ENCODE measurements at places on chromosomes 1 and 21.
A peak's percentile ranks its signal among the peaks of the same experiment; 100 is the strongest.

DNA sequence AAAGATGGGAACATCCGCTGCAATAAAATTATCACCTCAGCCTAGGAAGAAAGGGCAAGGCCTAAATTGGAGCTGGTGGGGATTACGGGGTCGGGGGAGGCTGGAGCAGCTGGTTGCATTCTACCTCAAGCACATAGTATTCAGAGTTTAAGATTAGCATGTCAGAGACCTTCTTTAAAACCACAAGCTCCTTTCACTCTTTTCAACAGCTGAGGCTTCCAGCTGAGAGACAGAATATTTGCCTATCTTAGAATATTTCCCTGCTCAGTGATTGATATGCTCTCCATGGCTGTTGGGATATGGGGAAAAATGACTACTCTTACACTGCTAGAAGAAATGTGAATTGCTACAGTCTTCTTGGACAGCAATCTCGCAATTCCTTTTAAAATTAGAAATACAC is 248.6 kb downstream of the TBX15 start:
- DNase-seq, result peak; percentile 55

GRCh38 chr1:28663871-28664470 is 4.6 kb upstream of the GMEB1 start:
- no peak for DNase-seq

GRCh38 chr1:206895837-206896242 is 1.4 kb upstream of the IL24 start:
- no peak for DNase-seq

DNA sequence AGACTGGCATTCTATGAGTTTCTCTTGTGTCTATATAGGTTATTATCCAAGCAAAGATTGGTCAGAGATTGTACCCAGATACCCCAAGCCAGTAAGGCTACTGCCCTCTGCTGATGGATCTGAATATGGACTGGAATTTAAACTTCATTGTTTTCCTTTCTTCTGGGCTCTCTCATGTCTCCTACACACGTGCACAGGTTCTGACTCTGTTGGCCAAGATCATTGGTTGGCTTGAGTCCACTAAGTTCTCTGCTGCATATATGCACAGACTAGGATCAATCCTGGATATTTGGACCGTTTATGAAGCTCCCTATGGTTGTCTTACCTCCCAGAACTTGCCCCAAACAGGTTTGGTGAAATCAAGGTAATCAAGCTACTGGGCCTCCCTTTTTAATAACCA is 69.7 kb downstream of the CC2D1B start:
- no peak for DNase-seq

DNA sequence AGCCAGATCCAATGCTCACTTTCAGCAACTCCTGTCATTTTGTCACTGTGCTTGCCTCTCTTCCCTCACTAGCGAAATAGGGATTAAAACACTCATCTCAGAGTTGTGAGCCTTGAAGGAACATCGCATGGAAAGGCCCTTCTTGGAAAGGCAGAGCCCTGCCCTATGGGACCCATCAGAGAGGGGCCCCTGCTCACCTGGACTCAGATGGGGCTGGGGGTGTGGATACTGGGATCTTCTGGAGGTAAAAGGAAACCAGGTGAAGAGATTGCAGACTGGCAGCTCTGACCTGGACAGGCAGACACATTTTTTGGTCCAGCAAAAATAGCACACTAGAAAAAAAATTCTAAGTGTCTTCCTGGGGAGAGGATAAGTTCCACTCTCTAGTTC is 54.2 kb upstream of the EPS8L3 start:
- DNase-seq, result no peak

GRCh38 chr1:28986306-28986910 is 72.0 kb downstream of the EPB41 start:
- DNase-seq, result no peak

- DNase-seq, result no peak
Measured at GRCh38 chr1:117098287-117098890, 23.2 kb downstream of the TRIM45 start.

DNA sequence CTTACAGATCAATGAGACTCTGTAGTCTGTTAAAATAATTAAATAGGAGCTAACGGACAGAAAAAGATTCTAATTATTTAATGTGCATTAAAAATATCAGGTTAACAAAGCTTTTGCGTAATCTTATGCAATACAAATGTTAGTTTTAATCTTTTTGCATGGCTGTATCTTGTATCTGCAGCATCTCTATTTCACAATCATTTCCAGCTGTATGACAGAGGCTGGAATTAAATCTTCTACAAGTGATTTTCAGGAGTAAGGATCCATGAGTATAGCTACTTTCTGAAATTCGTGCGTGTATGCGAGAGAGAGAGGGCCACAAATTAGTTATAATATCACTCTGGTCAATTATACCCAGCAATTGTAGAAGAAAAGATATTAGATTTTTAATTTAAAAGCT is 1446.8 kb downstream of the NCAM2 start:
- no peak for DNase-seq

GRCh38 chr1:152543820-152544219 is 22.8 kb downstream of the LCE3E start:
- no peak for DNase-seq

- DNase-seq, result no peak
Measured at GRCh38 chr1:3245344-3245743, 176.3 kb downstream of the PRDM16 start.

DNA sequence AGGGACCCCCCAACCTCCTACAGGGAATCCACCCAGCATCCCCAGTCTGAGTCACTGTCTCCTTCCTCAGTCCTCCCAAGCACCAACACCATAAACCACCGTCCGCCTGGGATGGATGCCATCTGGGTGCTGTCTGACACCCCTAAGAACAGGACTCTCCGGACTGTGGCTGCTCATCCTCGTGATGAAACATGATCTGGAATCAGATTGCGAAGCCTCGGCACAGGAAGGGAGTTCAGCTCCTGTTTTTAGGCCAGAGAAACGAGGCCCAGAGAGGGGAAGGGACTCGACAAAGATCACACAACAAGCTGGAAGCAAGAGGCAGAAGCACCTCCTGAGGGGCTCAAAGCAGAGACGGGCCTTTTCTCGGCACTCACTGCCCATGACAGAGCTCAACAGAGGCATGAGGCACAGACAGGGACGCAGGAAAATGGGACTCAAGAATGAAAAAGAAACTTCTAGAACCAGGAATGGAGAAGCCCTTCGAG is 8.4 kb downstream of the KCNN3 start:
- no peak for DNase-seq

- no peak for DNase-seq
Measured at GRCh38 chr1:204232526-204232925, 18.7 kb upstream of the GOLT1A start.

GRCh38 chr1:61626816-61627215 is 98.1 kb downstream of the TM2D1 start:
- no peak for DNase-seq

GRCh38 chr1:28602536-28603439 is 10.7 kb downstream of the RAB42 start:
- DNase-seq, result no peak

GRCh38 chr1:223494926-223495645 is 101.9 kb downstream of the CCDC185 start:
- no peak for DNase-seq

DNA sequence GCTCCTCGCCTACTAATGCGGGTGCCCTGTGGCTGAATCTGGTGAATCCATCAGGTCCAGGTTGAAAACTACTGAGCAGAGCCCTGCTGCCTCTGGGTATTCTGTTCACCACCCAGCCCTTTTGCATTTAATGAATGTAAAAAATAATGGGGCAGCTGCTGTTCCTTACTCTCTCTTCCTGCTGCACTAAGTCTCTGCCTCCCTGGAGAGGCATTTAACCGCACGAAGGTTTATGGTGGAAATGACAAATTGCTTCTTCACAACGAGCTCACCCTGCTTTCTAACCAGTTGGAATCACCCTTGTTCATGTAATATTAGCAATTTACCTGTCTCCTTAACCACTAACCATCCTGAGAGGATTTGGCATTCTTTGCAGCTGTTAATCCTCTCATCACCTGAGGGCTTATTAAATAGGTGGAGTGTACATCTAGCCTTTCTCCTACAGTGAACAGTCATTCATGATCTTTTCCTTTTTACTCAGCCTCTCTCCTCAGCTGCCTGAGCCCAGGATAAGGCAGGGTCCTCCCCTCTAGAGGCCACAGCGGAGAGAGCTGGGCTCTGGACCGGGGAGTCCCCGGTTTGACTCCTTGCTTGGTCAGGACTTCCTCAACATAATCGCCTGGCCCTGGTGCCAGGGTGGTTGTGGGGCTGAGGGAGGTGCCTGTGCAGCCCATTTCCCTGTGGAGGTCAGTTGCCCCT is 97.6 kb downstream of the NOS1AP start:
- DNase-seq, result no peak

GRCh38 chr1:8201331-8201861 is 116.5 kb upstream of the SLC45A1 start:
- no peak for DNase-seq

DNA sequence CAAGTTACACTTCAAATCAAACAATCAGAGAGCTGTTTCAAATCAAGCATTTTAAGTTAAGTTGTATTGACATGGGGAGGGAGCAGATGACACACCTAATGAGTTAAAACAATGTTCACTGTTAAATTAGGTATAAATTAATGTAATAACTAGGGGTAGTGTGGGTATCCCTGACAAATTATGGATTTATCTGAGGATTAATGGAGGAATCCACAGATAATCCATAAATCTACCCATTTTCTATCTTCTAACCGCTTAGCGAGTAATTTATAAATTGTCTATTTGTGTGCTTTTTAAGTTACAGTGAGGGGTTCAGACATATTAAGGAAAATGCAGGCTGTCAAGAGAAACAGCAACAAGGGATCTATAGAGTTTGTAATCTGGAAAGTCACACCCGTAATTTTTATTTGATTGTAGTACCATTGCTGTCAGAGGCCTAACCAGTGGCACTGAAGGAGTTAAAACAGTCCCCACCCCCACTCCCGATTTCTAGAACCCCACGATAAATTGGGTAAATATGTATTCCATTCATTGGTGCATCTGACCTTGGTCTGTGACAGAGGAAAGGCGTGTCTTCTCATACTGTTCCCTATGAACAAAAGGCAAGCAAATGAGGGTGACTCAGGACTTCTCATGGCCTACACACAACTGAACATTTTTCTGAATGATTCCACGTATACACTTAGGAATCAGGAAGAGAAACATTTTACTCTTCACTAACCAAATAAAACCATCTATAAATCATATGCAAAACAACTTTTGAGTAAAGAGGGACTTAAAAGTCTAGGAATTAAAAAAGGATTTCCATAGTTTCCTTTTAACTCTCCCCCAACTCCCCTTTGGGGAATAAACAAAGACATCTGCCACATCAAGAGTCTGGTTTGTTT is 7.4 kb downstream of the IRF2BP2 start:
- no peak for DNase-seq

GRCh38 chr1:19289244-19289643 is 674 bp upstream of the AKR7A3 start:
- DNase-seq, result no peak

GRCh38 chr1:28910379-28911115 is 3.8 kb upstream of the EPB41 start:
- no peak for DNase-seq

DNA sequence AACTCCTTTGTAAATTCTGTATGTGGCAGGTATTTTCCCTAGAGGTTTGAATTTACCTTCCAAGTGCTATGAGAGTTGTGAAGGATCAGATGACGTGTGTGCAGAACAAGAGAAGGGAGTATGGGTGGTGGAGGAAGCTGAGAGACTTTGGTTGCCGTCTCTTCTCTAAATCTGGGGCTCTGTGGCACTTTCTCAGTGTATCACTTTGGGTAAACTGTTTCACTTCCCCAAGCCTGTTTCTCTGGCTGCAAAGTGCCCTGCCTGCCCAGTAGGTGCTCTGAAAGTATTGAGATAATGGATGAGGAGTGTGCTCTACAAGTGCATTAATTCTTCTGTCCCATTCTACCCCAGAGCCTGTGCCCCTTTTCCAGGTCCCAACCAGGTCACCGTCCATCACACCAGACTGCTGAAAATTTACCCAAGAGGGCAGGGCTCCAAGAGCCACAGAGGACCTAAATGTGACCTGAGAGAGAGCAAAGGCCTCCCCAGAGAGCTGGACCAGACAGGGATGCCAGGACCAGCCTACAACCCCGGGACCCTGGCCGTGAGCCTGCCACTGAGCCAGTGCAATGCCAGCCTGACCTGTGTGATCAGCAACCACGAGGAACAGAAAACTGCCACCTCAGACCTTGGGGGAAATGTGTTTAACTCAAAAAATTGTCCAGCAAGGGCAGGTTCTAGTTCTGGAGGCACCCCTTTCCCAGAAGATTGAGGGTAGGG is 131.6 kb upstream of the ETV3 start:
- DNase-seq, result no peak

Measured in H9 (cell line).